ENCODE measurements at places on chromosomes 3 and 15.

GRCh38 chr15:68028888-68029207 lies 25.3 kb upstream of the PIAS1 start:
- DNase-seq = no peak

GRCh38 chr15:51227940-51228732 lies 110.3 kb downstream of the CYP19A1 start:
- DNase-seq = no peak

DNA sequence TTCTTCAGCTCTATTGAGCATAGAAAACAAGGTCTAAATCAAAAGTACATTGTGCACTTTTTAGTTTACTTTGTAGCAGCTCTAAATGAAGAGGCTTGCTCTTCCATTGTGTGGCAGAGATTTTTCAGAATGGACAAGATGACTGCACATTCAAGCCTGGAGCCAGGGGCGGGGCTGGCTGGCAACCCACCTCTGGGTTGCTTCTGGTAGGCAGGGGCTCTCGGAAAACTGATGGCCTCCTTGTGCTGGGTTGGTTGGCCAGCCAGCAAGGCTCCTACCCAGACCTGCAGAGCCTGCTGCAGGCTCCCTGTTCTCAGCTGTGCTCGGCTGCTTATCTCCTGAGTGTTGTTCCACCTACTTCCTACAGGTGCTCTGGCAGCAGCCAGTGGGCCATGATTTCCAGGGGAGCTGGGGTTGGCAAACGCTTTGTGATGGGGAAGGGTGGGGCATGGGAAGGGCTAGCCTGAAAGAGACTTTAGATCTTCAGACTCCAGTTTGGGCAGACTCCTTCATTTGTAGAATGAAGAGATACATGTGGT lies 8.8 kb downstream of the BSN start:
- DNase-seq = no peak

- no peak for DNase-seq
These were observed at the start of gene SPRED1 for GRCh38 chr15:38252481-38253350. Gene SPRED1 (plus strand): TSS chr15:38252836. CDS start chr15:38253186, 350 bp downstream.

- DNase-seq = no peak
These were observed 2.1 kb upstream of the POLR2M start for GRCh38 chr15:57704441-57704840.

DNA sequence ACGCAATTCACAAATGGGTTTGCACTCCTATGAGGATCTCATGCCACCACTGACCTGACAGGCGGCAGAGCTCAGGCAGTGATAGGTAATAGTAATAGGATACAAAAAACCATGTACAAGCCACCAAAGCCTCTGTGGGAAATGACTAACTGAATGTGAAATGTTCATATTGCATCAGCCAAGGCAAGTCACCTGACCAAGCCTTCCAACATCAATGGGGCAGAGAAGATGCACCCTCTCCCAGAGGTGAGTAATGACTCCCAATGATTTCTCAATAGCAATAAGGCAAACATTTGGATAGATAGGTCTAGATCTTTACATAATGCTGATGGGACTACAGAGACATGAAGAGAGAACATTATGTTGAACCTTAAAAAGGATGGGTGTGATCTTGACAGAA lies 14.9 kb downstream of the CNTN3 start:
- no peak for DNase-seq

DNA sequence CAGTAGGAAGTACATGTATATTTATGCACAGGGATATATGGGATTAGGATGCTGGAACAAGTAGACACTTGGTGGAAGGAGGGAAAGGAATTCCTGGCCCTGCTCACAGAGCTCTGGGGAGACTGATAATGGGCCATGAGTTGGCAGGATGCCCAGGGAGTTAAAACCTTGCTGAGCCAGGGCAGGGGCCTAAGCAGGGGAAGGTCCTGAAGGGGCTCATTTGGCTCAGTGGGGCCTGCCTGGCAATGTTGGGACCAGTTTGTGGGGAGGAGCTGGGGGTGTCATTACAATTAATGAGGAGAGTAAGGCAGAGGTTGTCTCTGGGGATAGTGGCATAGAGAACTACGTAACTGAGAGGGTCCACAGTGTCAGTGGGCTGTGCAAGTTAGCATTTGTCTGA lies 124.2 kb upstream of the ADPGK start:
- no peak for DNase-seq

- DNase-seq = no peak
These were observed 233.1 kb downstream of the ROBO1 start for GRCh38 chr3:79534727-79535126.

DNA sequence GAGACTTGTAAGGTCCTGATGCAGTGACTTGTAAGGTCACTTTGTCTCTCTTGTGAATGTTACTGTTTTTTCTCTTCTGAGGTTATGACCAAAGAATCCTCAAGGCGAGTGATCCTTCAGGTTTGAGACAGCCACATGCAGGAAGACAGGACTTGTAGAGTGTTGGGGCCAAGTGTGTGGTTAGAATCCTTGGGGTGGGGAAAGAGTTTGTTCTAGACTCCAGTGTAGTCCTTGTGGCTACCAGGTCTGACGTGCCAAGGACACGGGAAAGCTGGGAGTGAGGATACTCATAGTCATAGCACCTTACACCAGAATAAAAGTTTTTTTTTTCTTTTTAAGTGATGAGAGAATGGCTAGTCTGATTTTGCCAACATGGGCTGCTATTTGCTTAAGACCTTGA lies 7.3 kb upstream of the SACM1L start:
- no peak for DNase-seq

- DNase-seq = no peak
These were observed 190.7 kb downstream of the GAP43 start for GRCh38 chr3:115814006-115814405.

GRCh38 chr3:135310317-135310716 lies 515.3 kb downstream of the EPHB1 start:
- no peak for DNase-seq

DNA sequence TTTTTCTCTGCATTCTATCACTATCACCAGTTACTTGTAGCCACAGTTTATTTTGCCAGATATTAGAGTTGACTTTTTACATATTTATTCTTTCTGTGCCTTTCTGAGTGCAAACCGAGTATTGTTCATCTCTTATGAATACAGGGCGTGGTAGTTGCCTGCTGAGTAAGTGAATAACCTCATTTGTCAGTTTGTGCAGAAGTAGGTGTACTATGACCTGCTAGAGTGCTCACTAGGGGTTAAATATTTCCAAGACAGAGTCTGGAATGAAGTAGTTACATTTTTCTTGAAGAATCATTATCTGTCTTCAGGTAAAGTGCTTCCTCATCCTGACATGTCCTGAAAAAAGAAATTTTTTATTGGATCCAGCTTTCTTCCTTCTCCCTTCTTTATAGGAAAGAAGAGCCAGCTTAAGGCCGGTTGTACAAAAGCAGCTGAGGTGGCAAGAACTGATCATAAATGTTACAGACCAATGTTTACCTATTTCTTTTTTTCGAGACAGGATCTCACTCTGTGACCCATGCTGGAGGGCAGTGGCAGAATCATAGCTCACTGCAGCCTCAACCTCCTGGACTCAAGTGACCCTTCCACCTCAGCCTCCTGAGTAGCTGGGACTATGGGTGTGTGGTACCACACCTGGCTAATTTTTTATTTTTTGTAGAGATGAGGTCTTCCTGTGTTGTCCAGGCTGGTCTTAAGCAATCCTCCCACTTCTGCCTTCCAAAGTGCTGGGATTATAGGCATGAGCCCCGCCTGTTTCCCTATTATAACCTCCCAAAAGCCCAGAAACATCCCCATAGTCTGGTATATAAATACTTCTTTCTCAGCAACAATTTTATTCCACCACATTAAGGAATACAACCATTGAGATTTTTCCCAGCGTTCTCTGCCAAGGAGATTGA lies 182.5 kb downstream of the TPRG1 start:
- DNase-seq = no peak

DNA sequence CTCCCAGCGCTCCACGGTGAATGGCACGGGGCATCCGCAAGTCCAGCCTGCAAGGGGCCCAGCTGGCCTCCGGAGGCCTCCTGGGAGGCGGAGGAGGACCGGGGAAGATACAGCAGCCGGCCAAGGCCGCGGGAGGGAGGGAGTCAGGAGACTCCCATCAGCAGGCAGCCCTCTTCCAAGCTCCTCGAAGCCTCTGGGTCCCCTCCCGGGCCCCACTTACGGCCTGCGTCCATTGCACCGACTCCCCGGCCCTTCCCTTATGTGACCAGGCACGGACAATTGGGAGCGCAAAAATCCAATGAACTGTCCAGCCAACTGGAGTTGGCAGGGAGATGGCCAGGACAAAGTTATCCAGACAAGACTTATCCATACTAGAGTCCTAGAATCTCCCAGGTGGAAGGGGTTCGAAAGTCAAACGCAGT lies 668 bp downstream of the MFGE8 start:
- DNase-seq = no peak

DNA sequence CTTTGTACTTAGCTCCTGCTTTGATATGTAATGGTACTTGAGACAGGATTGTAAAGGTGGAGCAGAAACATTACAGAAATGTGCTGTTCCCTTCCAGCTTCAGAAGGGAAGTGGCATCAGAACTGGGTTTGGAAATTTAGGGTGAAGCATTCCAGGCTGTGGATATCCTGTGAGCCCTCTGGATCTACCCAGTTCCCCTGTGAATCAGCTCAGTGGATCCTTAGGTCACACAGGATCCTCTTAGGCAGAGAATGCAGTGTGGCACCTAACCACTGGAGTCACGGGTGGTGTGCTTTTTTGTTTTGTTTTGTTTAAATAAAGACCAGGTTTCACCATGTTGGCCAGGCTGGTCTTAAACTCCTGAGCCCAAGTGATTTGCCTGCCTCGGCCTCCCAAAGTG lies 66.0 kb downstream of the TRIM71 start:
- no peak for DNase-seq

DNA sequence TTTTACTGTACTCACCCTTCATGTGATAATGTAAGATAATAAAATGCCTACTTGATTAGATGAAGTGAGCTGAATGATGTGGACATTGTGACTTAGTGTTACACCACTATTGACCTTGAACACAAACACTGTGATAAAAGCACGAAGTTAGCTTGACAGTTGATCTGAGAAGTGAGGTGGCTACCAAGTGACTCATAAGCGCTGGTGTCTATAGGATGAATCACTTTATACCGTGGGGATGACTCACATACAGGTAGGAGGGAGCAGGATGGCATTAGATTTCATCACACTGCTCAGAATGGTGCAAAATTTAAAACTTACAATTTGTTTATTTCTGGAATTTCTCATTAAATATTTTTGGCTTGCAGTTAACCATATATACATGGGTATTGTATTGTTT lies 174.7 kb upstream of the CNTN3 start:
- DNase-seq = no peak

GRCh38 chr3:129389572-129389937 lies 38.9 kb downstream of the EFCAB12 start:
- DNase-seq = no peak

DNA sequence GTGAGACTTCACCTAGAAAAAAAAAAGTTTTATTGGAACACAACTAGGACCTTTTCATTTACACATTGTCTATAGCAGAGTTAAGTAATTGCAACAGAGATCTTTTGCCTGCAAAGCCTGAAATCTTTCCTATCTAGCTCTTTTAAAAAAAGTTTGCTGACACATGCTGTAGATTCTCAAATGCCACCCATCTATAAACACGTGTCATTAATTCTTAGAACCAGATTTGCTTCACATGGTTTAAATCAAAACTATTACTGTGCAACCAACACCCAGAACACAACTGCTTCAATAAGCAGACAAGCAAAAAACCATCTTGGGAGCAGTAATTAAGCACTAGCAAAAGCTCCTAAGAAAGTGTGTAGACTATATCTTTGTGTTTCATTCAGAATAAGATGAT lies 55.0 kb downstream of the OXSM start:
- DNase-seq = no peak

- DNase-seq = no peak
These were observed 164.5 kb upstream of the TPM1 start for GRCh38 chr15:62878070-62878469.

DNA sequence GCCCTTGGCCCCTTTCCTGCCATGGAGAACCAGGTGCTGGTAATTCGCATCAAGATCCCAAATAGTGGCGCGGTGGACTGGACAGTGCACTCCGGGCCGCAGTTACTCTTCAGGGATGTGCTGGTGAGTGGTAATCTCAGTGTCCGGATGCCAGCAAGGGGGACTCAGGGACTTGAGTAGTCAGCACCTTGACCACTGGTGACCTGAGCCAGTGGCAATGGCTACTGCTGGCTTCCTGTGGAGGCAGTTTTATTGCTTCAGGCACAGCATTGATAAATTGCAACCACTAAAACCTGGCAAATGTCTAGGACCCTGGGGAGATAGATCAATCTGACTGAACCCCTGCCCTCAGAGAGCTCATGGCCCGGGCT lies 830 bp downstream of the MAP2K5 start:
- DNase-seq = no peak

- DNase-seq = no peak
These were observed 220.0 kb upstream of the UMPS start for GRCh38 chr3:124510290-124510689.

- DNase-seq = no peak
These were observed 289.7 kb upstream of the TPRG1 start for GRCh38 chr3:188881954-188882641.

DNA sequence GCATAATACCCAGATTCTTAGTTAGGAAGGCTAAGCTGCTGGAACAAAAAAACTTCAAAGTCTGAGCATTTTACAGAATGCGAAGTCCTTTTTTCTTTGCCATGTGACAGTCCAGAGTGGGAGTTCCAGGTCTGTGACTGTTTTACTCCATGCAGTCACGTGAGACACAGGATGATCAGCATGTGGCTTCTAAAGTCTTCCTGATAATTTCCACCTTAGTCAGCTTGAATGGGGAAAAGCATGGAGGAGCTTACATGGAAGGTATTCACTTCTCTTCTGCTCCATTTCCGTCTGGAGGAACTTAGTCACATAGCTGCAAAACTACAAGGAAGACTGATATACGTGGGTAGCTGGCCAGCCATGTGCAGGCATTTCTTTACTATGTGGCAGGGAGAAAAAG lies 1.7 kb downstream of the SNTN start:
- DNase-seq = no peak

GRCh38 chr3:126339466-126339865 lies 17.7 kb downstream of the KLF15 start:
- DNase-seq = no peak

GRCh38 chr15:65327651-65328393 lies 23.3 kb downstream of the RNU5B-1 start:
- DNase-seq = no peak

GRCh38 chr3:57436195-57436761 lies 107.9 kb downstream of the DNAH12 start:
- DNase-seq = no peak

DNA sequence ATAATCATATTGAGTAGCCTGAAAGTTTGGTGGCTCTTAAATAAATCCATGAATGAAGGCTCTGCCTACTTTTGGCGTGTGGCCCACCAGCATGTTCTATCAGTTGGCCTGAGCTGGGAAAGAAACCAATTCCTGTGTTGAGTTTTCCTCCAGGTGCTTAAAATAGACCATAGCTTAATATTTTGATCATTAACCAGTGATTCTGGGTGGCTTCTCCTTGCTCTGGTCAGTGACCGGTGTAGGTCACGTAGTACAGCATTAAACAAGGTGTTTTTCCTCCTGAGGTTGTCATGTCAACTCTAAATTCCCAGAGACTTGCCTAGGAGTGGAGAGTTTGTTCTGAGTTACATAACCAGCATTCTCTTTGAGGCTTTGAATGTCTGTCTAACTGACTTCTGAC lies 1.3 kb downstream of the HHLA2 start:
- DNase-seq = no peak

Measured in esophagus squamous epithelium (tissue), 5 donors.